IMR-90 (cell line): ENCODE measurements at places on chromosomes 1 and 21.

- DNase-seq, result no peak
Observed at GRCh38 chr1:49626472-49626871, 397.3 kb downstream of the AGBL4 start.

GRCh38 chr1:187842406-187843165 lies 1013.8 kb downstream of the PLA2G4A start:
- peak; percentile 16 for DNase-seq

DNA sequence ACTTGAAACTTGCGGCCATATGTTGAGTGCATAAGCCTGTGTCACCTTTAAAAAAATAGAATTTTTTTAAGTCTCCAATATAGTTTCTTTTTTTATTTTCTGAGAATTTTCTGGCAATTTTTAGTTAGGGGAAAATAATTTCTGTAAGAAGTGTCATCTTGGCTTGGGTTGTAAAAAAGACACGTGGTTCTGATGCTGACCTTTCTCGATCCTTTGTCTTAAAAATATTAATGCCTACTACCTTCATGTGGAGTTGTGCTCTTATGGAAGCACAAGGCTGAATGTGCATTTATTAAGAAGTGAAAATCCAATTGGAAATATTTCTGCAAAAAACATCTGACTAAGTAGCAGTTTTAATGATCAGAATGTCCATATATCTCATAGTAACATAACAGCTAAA lies 3.5 kb downstream of the ELAVL4 start:
- no peak for DNase-seq

DNA sequence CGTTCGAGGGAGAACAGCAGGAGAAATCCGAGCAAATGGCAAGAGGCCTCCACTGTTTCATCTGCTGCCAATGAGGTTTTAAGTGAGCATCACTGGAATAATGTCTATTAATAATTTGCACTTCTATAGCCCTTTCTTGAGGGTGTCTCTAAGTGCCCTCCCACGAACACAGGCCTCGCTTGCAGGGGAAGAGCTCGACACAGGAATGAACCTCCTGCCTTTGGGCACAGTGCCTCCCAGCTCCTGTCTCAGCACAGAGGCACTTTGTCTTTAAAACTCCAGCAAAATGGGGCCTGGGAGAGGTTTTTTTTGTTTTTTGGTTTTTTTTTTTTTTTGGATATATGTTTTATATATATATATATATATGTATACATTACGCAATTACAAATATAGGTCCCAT lies 56.6 kb downstream of the OLIG1 start:
- no peak for DNase-seq

DNA sequence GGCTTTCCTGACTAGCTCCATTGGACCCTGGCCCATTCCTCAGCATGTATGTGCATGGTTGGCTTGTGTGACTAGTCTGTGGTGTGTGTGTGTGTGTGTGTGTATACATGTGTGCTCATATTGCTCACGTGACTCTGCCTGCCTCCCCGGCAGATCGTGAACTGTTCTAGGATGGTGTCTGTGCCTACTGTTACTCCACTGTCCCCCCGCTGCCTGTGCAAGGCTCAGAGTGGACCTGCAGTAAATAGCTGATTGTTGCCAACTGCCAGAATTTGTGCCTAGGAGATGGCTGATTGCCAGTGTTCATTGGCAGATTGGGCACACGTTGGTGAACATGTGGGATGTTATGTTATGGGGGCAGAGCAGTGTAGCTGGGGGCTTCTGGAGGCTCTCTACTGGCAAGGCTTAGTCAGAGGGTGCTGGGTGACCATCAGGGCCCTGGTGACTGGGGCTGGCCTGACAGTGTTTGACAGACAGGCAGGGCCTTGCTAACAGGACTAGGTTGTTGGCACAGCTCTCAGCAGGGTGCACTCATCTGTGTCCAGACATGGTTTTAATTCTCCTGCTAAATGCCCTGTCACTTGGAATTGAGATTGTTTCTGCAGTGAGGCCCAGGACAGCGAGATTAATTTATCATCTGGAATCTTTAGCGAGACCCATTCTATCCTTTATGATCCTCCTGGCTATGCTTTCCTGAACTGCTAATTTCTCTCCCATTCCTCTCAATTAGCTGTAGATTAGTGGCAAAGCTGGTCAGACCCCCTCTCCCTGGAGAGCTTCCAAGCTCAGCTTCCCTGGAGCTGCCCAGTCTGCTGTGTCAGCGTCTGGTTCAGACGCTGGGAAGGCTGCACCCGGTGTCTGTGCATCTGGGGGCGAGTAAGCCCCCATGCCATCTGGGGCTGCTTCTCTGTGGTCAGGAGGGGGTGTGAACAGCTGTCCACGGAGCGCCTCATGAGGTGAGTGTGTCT lies 20.8 kb downstream of the SLC6A17 start:
- no peak for DNase-seq

- DNase-seq, result no peak
Observed at GRCh38 chr1:30853350-30853749, 55.2 kb downstream of the SDC3 start.

DNA sequence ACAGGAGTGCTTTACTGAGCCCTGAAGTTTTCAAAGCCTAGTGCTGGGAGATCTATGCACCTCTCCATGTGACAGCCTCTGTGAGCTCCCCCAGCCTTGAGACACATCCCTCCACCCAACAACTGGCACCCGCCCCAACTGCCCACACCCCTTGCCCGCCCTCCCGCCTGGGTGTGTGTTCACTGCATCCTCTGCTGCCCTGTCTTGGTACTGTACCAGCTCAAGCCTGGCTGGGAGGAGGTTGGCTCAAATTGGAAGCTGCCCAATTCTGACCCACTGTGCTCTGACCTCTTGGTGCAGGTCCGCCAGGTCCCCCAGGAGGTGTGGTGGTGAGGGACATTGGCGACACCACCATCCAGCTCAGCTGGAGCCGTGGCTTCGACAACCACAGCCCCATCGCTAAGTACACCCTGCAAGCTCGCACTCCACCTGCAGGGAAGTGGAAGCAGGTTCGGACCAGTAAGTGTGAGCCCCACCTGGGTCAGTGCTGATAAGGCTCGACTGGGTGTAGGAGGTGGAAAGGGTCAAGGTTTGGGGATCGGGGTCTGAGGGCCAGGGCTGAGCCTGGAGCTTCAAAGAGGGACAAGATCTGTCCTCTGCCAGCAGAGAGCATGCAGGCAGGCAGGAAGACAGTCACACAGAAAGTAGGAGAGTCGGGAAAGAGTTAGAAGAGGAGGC lies 18.0 kb downstream of the TMEM81 start:
- DNase-seq, result no peak

- peak; percentile 48 for DNase-seq
Observed at GRCh38 chr1:223700388-223700918, 11.9 kb upstream of the CAPN2 start.

DNA sequence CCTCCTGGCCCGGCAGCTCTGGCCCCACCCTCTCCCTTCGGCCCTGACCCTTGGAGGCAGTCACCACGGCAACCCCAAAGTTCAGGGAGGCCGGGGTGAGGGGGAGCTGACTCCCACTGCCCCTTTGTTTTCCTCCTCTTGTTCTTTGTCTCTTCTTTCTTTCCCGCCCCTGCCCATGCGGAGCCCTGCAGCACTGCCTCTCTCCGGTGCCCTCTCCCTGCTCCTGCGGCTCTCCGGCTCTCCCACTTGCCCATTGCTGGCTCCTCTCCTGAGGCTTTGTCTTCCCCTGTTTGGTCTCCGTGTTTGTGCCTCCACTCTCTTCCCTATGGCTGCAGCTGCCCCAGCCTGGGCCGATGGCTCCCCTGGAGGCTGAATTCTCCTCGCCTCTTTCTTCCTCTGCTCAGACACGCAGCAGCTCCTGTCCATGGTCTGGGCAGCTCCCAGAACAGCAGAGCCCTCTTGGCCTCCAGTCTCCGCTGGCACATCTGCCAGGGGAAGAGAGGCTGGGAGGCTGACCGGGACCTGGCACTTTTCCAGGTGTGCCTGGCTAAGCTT lies 5.8 kb downstream of the CELSR2 start:
- no peak for DNase-seq

DNA sequence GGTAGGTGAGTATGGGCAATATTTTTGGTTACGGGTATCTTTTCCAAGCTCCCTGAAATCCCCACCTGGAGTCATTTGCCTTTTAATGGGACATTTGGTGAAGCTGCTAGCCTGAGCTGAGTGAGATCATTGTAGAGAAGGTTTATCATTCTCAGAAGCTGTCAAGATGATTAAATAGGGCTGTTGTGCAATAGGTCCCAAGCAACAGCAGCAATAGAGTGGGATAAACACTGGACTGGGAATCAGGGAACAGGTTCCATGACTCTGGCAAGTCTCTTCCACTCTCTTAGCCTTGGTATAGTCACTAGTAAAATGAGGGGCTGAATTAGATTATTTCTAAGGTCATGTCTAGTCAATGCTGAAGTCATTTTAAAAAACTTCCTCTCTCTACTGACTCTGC lies 30.3 kb upstream of the FAM78B start:
- no peak for DNase-seq

- DNase-seq, result no peak
Observed at GRCh38 chr1:26789612-26789865, 1.8 kb downstream of the PIGV start.

GRCh38 chr1:108678706-108679105 lies 13.4 kb upstream of the PRPF38B start:
- DNase-seq, result no peak
